Fibroblast of lung (primary cell): ENCODE measurements at places on chromosomes 1 and 21. TPM values are rescaled to one million over a fixed set of nuclear protein-coding genes. Genes with fewer than 3 reads are reported as not detected.

DNA sequence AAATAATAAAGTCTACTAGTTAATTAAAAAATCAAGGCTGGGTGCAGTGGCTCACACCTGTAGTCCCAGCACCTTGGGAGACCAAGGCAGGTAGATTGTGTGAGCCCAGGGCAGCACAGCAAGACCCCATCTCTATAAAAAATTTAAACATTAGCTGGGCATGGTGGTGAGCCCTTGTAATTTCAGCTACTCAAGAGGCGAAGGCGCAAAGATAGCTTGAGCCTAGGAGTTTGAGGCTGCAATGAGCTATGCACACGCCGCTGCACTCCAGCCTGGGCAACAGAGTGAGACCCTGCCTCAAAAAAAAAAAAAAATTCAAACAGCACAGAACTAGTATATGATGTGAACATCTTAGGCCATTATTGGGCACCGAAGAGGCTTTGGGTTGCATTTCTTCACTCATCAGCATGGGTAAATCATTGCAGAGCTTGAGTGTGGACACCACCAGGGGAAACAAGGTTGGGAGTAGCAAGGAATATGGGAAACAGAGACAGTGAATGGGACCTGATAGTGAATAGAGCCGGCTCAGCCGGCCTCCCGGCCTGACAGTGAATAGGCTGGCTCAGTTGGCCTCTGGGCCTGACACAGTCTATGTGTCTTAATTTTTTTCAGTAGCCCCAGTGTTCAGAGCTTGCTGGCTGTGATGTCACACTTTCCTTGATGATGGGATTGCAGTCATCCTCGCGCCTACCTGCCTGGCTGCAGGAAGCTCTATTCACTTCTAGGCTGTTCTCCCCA lies 89.1 kb upstream of the ERRFI1 start:
- no peak overlapping the region for H3K4me3 ChIP-seq
- no peak overlapping the region for H3K27ac ChIP-seq
- peaks cover 18% of the 10 kb centered on the region for H3K4me1 ChIP-seq
- no peaks in the 10 kb centered on the region for H3K27me3 ChIP-seq
- no peaks in the 10 kb centered on the region for H3K36me3 ChIP-seq

DNA sequence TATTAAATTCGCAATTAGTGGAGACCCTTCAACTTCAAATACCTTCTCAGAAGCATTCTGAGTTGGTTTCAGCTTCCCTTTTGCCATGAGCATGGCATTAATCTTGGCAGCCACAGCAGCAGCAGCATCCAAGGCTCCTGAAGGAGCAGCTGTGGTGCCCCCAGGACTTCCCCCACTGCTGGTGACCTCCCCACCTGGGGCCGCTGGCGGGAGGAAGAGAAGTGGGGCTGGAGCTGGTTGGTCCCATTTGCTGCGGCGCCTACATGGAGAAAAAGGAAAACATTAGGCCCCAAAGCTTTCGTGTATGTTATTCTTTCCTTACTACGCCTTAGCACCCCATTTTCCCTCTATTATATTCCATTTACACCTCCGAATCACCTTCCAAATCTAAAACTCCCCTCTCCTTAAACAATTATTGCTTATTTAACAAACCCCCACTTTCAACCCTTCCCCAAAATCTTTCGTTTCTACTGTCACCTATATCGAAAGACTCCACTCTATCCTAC lies 569 bp downstream of the KHDC4 start:
- H3K4me1 ChIP-seq = peaks cover 12% of the 10 kb centered on the region
- DNase-seq = no peak
- H3K4me3 ChIP-seq = peak overlapping the region; percentile 98
- no peaks in the 10 kb centered on the region for H3K27me3 ChIP-seq

- H3K27me3 ChIP-seq = no peaks in the 10 kb centered on the region
- no peak for DNase-seq
- H3K27ac ChIP-seq = no peak overlapping the region
- no peak overlapping the region for H3K4me3 ChIP-seq
Observed at GRCh38 chr1:183490932-183491331, 18.6 kb downstream of the SMG7 start.

DNA sequence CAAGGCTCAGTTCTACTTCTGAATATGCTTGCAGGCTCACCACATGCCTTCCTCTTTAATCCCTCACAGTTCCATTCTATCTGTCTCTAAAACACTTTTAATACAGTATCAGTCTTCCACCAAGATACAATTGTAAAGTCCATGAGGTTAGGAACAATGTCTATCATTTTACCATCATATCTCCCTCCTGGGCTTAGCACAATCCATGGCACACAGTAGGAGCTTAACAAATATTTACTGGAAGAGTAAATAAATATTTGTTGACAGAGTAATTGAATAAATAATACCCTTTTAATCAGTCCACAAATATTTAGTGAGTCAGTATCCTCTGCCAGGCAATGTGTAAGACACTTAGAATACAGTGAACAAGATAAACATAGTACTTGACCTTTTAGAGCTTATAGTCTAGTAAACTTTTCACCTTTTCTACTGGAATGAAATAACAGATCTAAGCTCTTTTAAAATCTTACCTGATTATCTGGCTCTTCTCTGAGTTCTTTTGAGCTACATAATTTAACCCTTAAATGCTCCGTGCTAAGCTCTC lies 12.7 kb upstream of the GADD45A start:
- no peak for DNase-seq
- peaks cover 7% of the 10 kb centered on the region for H3K4me1 ChIP-seq

GRCh38 chr1:53410100-53410541 lies 49.1 kb upstream of the DMRTB1 start:
- peaks cover 18% of the 10 kb centered on the region for H3K27me3 ChIP-seq
- H3K4me1 ChIP-seq = peaks cover 6% of the 10 kb centered on the region
- H3K36me3 ChIP-seq = no peaks in the 10 kb centered on the region
- DNase-seq = no peak

- DNase-seq = peak; percentile 98
- H3K27ac ChIP-seq = peak overlapping the region; percentile 63
Observed at GRCh38 chr1:225700164-225700821, 47.4 kb upstream of the ENAH start.

GRCh38 chr21:17730782-17731181 lies 88.4 kb downstream of the C21orf91 start:
- H3K4me3 ChIP-seq = no peak overlapping the region
- no peaks in the 10 kb centered on the region for H3K27me3 ChIP-seq

DNA sequence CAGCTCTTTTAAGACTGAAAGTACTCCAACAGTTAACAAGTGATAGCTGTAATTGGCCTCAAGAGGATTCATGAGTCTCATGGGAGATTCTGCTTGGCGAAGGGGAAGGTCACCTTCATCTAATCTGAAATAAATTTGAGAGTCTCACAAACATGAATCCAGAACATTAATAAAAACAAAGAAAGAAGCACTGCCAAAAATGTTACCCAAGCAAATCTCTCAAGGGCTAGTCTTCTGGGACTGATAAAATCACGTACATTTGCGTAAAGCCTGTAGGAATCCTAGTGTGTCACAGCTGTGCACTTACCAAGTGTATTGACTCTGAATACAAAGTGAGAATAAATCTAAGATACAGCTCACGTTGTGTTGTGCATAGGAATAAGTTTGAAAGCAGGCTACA lies 21.2 kb upstream of the NUF2 start:
- peaks cover 3% of the 10 kb centered on the region for H3K4me1 ChIP-seq
- no peak overlapping the region for H3K4me3 ChIP-seq

GRCh38 chr1:183911285-183911684 lies 106.4 kb downstream of the RGL1 start:
- H3K4me1 ChIP-seq = peaks cover 19% of the 10 kb centered on the region
- DNase-seq = no peak
- peaks cover 6% of the 10 kb centered on the region for H3K36me3 ChIP-seq
- no peak overlapping the region for H3K4me3 ChIP-seq

- no peaks in the 10 kb centered on the region for H3K36me3 ChIP-seq
- no peak for DNase-seq
Observed at GRCh38 chr1:41340655-41341364, 20.4 kb upstream of the FOXO6 start.

The CNKSR1 gene
- not detected in 2 replicates for total RNA-seq

The SPATA6 gene
- 7.4 and 8.9 TPM in 2 replicates for total RNA-seq
